Esophagus squamous epithelium (tissue), 5 donors: ENCODE measurements at places on chromosomes 16 and 17.

DNA sequence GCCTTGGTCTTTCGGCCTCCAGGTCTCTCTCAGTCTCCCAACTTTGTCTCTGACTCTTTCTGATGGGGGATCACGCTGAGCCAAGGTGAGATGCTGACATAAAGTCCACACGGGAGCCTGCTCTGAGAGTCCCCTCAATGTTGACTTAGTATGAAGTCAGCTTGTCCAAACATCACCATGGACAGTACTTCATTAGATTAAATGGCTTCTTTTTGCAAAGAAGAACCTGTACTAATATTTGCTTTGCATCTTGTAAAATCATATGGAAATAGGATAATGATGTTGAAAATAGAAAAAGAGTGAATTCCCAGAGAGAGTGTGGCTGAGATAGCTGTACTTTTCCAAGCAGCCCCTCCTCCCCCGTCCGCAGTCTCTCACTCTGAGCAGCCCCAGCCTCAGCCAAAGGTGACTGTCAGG is 56.7 kb upstream of the SIAH1 start:
- no peak for DNase-seq

GRCh38 chr17:62724398-62725146 is 83.5 kb downstream of the MARCHF10 start:
- DNase-seq = no peak

DNA sequence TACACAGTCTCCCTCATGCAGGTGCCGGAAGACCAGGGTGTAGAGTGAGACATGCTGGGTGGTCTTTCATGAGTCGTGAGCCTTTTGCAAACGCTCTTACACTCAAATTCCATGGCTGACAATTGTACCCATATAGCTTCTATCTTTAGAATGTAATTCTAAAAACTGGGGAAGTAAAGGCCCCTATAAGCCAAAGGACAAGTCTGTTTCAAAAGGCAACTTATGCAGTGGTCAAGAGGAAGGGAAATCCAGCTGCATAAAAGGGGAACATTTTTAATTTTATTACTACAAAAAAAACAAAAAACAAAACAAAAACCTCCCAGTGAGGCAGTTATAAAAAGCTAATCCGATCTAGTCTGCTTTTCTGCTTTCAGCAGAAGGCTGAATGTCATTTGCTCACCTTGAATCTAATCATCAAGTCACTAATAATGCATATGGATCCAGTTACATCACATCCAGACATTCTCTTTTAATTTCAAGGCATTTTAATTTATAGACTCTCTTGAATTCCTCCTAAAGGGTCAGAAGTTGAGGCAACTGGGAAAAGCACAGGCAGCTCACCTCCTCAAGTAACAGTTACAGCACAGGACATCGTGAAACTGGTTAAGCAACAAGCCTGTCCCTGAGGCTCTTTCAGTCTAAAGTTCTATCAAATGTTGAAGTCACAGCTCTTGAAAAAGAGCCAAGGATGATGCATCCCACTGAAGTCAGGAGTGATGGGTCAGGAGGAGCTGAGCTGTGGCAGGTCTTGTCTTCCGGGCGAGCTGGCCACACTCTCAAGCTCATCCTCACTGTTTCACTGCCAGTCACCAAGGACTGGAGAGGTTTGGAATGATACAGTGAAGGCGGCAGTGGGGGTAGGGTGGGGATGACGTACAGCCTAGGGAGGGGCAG is 99.7 kb downstream of the VPS53 start:
- no peak for DNase-seq

DNA sequence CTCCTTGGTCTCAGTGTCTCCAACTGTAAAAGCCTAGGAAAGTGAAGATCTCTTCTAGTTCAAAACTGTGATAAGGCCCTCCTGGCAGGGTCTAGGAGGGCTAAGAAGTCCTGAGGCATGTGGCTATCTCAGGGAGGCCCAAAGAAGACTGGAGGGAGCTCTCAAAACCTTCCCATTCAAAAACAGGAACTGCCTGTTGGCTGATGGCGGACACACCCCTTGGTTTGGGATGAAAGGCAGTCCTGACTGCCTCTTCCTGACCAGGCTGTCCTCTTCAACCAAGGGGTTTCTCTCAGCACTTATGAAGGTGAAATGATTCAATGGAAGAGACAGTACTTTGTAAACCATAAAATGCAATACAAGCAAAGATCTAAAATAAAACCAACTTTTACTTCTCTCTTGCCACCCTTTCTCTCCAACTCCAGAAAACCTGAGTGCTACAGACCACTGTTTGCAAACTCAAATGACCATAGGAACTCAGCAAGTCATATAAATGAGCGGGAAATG is 4.7 kb downstream of the ZNF764 start:
- no peak for DNase-seq
